ENCODE measurements at places on chromosomes 16 and 17. TPM values are rescaled to one million over a fixed set of nuclear protein-coding genes. Genes with fewer than 3 reads are reported as not detected.

DNA sequence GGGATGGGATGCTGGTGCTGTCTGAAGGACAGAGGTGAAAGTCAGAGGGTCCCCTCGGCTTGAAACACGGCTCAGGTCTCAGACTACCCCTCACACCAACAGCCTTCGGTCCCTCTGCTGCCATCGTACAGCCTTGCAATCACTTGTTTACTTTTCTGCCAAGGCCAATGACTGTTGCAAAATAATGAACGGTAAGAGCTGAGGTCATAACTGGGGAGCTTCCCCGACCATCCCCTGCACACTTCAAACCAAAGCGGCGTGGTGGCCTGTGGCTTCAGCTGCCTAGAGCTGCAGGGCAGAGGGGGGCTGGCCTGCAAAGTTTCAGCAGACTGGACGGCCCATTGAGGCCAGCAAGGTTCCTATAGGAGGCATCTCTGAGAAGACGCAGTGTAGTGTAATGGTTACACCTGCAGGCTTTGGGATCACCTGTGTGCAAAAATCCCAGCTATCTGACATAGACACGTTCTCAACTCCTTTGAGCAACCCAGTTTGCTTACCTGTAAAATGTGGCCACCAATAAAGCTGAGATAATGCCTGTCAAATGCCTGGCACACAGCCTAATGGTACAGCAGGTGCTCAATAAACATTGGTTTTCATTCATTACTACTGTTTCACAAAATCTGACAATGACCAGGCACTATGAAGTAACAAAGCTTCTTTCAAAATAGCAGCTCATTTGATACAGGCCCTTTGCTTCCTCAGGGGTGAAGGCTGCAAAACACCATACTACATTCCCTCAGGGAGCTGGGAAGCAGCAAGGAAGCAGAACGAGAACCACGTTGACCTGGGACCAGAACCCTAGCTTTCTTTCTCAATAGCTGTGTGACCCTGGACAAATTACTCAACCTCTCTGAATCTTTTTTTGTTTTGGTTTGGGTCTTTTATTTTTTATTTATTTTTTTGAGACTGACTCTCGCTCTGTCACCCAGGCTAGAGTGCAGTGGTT, 5.0 kb downstream of the PAM16 start:
- peaks cover 17% of the 10 kb centered on the region for H3K36me3 ChIP-seq
- no peak overlapping the region for H3K4me3 ChIP-seq
- DNase-seq, result no peak

DNA sequence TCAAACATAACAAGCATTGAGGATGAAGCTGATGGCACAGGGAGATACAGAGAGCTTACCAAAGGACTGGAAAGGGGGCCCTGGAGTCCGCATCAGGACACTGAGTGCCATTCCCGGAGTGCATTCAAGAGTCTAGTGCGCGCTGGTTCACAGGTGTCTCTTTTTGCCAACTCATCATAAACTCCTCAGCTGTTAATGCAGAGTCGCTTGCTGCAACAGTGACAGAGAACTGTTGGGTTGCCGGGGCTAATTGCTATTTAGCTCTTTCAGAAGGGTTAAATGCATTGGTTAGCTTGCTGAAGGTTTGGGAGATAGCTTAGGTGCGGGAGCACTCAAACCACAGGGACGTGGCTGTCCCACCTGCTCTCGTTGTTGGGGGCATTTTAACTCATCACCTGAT, 1091.6 kb upstream of the EEF2KMT start:
- no peak for DNase-seq
- H3K27me3 ChIP-seq, result no peaks in the 10 kb centered on the region
- no peaks in the 10 kb centered on the region for H3K4me1 ChIP-seq
- H3K36me3 ChIP-seq, result no peaks in the 10 kb centered on the region

DNA sequence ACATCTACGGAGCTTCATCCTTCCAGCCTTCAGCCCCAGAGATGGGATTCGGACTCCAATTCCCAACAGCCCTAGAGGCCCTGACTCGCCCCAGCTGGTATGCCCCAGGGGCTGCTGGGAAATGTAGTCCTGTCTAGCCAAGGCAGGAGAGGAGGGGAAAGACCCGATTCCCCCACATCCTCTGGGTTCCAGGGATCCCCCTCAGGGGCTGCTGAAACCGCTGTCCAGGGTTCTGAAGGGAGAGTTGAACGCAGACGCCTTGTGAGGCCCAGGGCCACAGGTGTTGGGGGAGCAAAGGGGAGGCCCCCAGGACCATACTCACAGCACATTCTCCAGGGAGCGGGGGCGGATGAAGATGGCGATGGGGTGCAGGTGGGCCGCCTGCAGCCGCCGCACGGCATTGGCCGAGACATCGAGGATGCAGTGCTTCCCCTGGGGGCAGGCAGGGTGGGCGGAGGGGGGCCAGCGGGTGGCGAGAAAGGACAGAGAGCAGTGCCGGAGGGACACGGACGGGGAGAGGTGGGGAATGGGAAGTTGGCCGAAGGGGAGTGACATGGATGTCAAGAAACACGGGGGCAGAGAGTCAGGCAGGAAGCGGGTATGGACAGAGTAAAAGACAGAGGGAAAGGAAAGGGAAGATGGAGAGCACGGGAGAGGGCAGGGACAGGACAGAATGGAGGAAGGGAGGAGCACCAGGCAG, 12.6 kb upstream of the ASGR1 start:
- H3K4me3 ChIP-seq, result no peak overlapping the region
- no peak for DNase-seq
- peaks cover 3% of the 10 kb centered on the region for H3K4me1 ChIP-seq
- peaks cover 10% of the 10 kb centered on the region for H3K27me3 ChIP-seq

GRCh38 chr17:35068249-35068648, 4.7 kb upstream of the RFFL start:
- peaks cover 1% of the 10 kb centered on the region for H3K27me3 ChIP-seq
- no peak overlapping the region for H3K4me3 ChIP-seq
- H3K4me1 ChIP-seq, result peaks cover 10% of the 10 kb centered on the region
- no peak overlapping the region for H3K27ac ChIP-seq
- H3K36me3 ChIP-seq, result no peaks in the 10 kb centered on the region

DNA sequence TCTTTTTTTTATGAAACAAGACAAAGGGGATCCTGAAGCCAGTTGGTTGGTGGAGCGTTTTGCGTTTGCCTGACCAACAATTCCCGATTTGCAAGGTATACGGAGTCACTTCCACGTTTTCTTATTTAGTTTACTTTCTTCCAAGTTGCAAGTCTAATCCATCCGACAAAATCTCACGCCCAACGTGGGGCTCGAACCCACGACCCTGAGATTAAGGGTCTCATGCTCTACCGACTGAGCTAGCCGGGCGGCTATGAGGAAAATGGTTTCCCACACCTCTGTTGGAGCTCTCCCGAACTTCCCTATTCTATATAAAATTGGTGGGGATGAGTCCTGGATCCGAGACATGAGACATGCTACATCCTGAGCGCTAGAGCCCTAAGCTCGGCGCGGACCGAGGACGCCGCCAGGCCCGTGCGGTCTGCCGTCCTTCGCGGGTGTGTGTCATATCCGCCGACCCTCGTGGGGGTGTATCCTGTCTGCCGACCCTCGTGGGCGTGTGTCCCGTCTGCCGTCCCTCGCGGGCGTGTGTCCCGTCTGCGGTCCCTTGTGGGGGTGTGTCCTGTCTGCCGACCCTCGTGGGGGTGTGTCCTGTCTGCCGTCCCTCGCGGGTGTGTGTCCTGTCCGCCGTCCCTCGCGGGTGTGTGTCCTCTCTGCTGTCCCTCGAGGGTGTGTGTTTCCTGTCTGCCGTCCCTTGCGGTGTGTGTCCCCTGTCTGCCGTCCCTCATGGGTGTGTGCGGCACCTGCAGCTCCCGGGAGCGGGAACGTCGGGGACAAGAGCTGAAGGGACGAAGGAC, 22.6 kb downstream of the ZNF213 start:
- peak overlapping the region; percentile 91 for H3K4me3 ChIP-seq
- peaks cover 15% of the 10 kb centered on the region for H3K36me3 ChIP-seq
- peaks cover 27% of the 10 kb centered on the region for H3K27me3 ChIP-seq
- H3K27ac ChIP-seq, result no peak overlapping the region
- peaks cover 17% of the 10 kb centered on the region for H3K4me1 ChIP-seq

- no peak overlapping the region for H3K4me3 ChIP-seq
- H3K27me3 ChIP-seq, result peaks cover 8% of the 10 kb centered on the region
- H3K4me1 ChIP-seq, result peaks cover 3% of the 10 kb centered on the region
- no peaks in the 10 kb centered on the region for H3K36me3 ChIP-seq
- no peak for DNase-seq
Measured at GRCh38 chr17:45011767-45012166, 39.7 kb downstream of the DCAKD start.

- peaks cover 11% of the 10 kb centered on the region for H3K4me1 ChIP-seq
- H3K27me3 ChIP-seq, result no peaks in the 10 kb centered on the region
- no peak overlapping the region for H3K27ac ChIP-seq
- H3K4me3 ChIP-seq, result no peak overlapping the region
Measured at GRCh38 chr16:82439678-82440293, 187.0 kb upstream of the CDH13 start.

DNA sequence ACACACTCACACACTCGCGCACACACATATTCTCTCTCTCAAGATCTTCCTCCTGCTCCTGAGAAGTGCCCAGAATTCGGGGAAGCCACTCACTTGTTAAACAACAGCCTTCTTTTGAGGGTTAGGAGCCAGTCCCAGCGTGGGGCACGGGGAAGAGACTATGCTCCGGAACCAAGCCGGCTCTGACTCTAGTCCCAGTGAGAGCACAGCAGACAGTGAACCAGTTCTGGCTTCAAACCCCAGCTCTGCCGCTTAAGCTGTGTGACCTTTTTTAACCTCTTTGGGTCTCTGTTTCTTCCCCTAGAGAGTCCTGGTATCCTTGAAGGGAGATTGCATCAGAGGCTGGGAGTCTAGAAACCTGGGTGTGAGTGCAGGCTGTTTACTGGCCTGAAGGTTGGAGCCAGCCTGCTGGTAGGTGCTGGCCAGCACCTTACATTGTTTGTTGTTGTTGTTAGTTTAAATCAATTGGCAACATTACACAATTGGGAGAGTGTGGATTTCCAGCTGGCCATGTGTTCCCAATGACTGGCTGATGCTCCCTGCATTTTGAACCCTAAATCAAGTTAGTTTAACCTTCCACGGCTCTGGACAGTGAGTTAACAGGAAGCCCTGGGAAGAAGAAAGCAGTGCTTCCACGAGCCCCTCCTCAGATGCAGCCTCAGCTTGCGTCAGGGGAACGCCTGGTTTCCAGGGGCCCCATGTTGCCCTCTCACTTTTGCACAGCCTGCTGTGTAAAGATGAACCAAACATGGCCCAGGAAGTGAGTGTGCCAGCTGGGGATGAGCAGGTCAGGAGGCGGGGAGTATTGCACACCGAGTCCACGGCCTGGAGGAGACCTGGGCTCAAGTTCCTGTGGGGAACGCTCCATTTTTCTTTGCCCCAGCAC, 71.5 kb downstream of the GAS7 start:
- peak overlapping the region; percentile 36 for H3K27ac ChIP-seq
- peaks cover 5% of the 10 kb centered on the region for H3K27me3 ChIP-seq
- no peak overlapping the region for H3K4me3 ChIP-seq
- DNase-seq, result no peak
- no peaks in the 10 kb centered on the region for H3K36me3 ChIP-seq

DNA sequence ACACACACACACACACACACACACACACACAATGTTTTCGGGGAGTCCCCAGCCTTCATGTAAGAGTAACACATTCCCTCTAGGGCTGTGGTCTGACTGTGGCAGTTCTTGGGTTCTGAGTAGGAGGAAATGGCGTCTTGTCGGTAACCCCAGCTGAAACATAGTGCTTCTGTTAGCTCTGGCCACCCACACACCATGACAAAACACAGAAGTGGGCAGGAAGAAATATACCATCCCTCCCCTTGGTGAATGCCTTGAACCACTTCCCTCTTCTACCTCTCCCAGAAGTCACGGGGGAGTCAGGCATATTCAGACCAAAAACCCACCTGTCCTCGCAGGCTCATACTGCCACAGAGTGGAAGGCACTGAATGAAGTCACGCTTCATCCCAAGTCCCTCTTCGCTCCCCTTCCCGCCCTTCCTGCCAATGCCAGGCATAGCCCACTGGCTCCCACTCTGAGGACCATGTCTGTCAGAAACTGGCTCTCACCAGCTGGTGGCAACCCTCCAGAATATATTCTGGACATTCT, 11.5 kb downstream of the SLC35B1 start:
- no peak overlapping the region for H3K27ac ChIP-seq
- no peak overlapping the region for H3K4me3 ChIP-seq

DNA sequence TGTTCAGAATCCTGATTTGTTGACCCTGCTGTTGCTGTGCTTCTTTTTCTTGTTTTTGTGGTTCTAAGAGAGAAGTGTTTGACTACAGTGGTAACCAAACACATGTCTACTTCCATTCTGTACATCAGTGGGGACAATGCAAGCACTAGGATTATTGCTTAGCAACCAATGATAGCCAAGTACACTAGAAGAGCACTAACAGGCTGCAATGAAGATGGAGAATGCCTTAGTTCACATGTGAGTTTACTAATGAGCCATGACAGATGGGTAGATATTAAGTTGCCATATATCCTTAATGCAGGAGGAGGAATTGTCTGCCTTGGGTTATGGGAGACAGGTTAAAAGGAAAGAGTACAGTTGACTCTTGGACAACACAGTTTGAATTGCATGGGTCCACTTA, 8.3 kb downstream of the EFCAB5 start:
- no peak for DNase-seq
- H3K4me1 ChIP-seq, result peaks cover 5% of the 10 kb centered on the region
- H3K27ac ChIP-seq, result no peak overlapping the region
- no peaks in the 10 kb centered on the region for H3K27me3 ChIP-seq
- no peaks in the 10 kb centered on the region for H3K36me3 ChIP-seq

- H3K27me3 ChIP-seq, result peaks cover 2% of the 10 kb centered on the region
- H3K4me1 ChIP-seq, result peaks cover 8% of the 10 kb centered on the region
- H3K36me3 ChIP-seq, result peaks cover 5% of the 10 kb centered on the region
- H3K4me3 ChIP-seq, result no peak overlapping the region
Measured at GRCh38 chr16:82979406-82980111, 352.8 kb downstream of the CDH13 start.

GRCh38 chr17:80782536-80783427, 208.9 kb upstream of the CHMP6 start:
- H3K27ac ChIP-seq, result peak overlapping the region; percentile 61
- H3K27me3 ChIP-seq, result peaks cover 2% of the 10 kb centered on the region
- peaks cover under 1% of the 10 kb centered on the region for H3K36me3 ChIP-seq
- H3K4me1 ChIP-seq, result peaks cover 27% of the 10 kb centered on the region
- H3K4me3 ChIP-seq, result no peak overlapping the region

- H3K4me1 ChIP-seq, result no peaks in the 10 kb centered on the region
- peaks cover 1% of the 10 kb centered on the region for H3K27me3 ChIP-seq
- H3K4me3 ChIP-seq, result no peak overlapping the region
- H3K36me3 ChIP-seq, result no peaks in the 10 kb centered on the region
- no peak overlapping the region for H3K27ac ChIP-seq
Measured at GRCh38 chr17:56047331-56047730, 105.9 kb upstream of the ANKFN1 start.

GRCh38 chr17:30920683-30921543, 832 bp upstream of the ADAP2 start:
- peaks cover 12% of the 10 kb centered on the region for H3K4me1 ChIP-seq
- H3K4me3 ChIP-seq, result peak overlapping the region; percentile 73
- peaks cover 15% of the 10 kb centered on the region for H3K27me3 ChIP-seq
- no peak for DNase-seq
- H3K36me3 ChIP-seq, result peaks cover 7% of the 10 kb centered on the region

PTX4 gene
- total RNA-seq, result 0.21 TPM

RGS11 gene
- not detected for total RNA-seq

KRT13 gene
- total RNA-seq, result not detected

KRTAP17-1 gene
- not detected for total RNA-seq
